ENCODE measurements at places on chromosomes 2 and 18.

- DNase-seq = no peak
These were observed 174.1 kb downstream of the CDH7 start for GRCh38 chr18:65924904-65925303.

- DNase-seq = no peak
These were observed 31.1 kb downstream of the ACSL3 start for GRCh38 chr2:222891890-222892289.

GRCh38 chr2:88342749-88343148, 109.7 kb downstream of the FOXI3 start:
- no peak for DNase-seq

- no peak for DNase-seq
These were observed at the start of gene VAMP5 for GRCh38 chr2:85584354-85584856. VAMP5 (plus strand) TSS chr2:85584431; CDS start chr2:85584491, 60 bp downstream.

DNA sequence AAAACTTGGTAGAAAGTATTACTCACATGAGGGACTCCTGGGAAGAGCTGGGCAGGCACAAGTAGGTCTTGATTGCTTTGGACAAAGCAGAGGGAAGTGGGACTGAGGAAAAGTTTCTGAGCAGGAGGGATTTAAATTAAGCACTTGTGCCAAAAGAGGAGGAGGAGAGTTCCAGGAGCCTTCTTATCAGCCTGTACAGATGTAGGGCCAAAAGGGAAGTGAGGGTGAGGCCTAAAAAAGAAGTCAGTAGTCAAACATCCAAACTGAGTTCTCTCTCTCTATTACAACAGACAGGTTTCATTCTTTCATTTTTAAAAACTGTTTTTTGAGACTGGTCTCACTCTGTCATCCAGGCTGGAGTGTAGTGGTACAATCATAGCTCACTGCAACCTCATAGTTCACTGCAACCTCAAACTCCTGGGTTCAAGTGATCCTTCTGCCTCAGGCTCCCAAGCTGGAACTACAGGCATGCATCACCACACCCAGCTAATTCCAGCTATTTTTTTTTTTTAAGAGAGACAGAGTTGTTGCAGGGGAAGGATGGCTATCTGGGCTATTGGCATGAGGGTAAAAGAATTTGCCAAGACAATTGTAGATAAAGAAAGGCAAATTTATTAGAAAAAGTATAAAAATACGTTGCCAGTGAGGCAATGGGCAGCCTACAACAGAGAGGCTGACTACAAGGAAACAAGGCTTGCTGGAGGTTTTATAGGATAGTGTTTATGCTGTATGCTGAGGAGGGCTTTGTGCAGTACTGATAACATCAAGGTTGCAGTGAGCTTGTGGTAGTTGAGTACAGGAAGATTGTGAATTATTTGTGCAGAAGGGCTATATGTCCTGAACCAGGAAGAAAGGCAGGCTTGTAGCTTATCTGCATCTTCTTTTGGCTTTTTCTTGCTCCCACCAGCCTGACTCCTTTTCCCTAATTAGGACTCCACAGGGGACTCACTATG, 29.0 kb downstream of the CFAP210 start:
- DNase-seq = no peak

GRCh38 chr2:224151161-224151560, 112.1 kb upstream of the SERPINE2 start:
- no peak for DNase-seq

DNA sequence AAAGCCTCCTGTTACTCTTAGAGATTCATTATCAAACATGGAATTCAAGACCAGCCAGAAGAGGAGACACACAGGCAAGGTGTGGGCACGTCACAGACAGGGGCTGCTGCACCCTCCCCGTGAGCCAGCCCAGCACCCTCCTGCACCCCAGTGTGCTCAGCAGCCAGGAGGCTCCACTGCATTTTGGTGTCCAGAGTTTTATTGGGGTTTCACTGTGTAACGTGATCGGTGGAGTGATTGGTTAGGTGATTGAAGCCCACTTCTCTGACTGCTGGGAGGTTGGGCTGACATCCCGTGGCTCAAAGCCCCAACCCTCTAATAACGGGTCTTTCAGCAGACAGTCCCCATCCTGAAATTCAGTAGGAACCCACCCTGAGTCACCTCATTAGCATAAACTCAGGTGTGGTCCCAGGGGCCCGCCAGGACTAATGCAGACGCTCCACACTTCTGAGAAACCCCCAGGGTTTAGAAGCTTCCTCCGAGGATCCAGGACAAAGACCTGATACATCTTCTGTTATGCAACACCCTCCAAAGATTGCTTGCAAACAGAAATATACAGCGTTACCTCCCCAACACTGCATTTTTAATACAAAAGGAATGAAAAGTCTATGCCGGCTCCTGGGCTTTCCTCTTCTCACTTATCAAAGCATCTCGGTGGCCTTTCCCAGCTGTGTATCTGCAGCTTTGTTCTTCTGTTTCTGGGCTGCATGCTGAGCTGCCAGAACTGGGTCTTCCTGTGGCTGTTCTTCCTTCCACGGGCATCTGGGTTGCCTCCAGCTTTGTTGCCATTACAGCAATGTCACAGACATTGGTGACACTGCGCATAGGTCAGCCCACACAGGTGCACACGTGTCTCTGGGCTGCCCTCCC, 43.7 kb upstream of the SNED1 start:
- no peak for DNase-seq

DNA sequence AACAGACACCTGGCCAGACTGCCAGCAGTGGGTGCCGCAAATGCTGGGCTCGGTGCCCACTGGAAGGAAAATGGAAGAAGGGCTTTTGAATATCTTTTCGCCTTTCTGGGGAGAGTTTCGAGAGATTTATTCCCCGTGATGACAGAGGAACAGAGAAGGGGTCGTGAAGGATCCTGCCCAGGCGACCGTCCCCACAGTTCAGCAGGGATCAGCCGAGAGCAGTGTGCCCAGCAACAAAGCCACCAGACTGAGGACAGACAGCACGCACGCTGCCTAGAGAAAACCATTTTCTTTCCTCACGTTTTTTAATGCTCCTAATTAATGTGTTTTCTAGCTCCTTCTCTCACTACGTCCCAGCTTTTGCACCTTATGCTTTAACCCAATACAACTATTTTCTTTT, 47.7 kb downstream of the XRCC5 start:
- no peak for DNase-seq

GRCh38 chr2:41791523-41791922, 256.3 kb upstream of the PKDCC start:
- DNase-seq = peak; percentile 34

- no peak for DNase-seq
These were observed 541.7 kb upstream of the MEX3C start for GRCh38 chr18:51739044-51739666.

DNA sequence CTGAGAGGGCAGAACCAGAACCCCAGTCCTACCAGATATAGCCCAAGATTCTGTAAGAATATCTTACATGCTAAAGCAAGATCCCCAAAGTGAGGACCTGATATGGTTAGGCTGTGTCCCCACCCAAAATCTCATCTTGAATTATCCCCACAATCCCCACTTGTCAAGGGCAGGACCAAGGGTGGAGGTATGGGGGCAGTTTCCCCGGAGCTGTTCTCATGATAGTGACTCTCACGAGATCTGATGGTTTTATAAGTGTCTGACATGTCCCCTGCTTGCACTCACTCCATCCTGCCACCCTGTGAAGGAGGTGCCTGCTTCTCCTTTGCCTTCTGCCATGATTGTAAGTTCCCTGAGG, 19.9 kb downstream of the TTC32 start:
- DNase-seq = no peak

GRCh38 chr2:144935736-144936135, 415.8 kb upstream of the ZEB2 start:
- no peak for DNase-seq

DNA sequence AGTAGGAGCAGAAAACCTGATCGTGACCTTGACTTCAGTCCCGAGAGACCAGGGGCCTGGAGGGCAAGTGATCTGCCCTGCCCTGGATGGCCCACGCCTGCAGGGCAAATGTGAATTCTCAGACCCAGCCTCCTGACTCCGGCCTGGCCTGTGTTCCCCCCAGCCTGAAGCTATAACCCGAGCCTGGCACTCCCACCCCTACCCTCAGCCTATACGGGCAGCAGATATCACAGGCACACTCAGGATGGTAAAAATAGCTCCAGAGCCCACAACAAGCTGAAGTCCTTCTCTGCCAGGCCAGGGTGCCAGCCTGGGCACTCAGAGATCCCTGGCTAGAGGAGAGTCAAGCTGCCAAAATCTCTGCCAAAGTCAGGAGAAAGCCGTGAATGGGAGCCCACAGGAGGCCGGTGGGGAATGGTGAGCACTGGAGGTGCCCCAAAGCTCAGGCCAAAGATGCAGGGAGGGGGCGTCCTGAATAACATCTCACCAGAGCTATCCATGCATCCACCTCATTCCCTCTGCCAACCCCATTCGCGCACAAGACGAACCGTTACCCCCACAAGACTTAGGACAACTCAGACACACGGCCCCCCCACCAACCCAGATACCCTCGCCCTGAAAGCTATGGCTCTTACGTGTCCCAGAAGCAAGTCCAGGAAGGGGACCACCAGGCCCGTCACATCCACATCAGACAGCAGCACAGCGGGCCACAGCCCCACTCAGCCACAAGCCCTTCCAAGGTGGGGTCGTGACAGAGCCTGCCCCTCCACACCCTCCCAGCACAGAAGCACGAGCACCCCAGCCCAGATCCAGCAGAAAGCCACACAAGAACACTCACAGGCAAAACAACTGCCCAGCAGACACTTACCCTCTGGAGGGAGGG, 144.9 kb downstream of the TNS1 start:
- no peak for DNase-seq

DNA sequence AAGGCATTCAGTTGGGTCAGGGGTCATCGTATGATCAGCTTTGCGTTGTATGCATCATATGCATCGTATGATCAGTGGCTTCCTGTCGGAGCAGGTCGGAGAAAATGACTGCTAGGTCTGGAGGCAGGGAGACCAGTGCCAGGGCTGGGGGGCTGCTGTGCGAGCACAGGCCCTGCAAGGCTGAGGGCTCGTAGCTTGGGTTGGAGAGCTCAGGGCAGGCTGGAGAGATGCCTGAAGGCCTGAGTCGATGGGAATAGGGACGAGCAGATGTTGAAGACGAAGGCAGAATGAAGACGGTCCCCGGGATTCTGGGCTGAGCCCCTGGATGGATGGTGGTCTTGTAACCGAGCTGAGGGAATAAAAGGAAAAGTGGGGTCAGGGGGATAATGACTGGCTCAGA, 25.3 kb upstream of the ACKR3 start:
- no peak for DNase-seq

DNA sequence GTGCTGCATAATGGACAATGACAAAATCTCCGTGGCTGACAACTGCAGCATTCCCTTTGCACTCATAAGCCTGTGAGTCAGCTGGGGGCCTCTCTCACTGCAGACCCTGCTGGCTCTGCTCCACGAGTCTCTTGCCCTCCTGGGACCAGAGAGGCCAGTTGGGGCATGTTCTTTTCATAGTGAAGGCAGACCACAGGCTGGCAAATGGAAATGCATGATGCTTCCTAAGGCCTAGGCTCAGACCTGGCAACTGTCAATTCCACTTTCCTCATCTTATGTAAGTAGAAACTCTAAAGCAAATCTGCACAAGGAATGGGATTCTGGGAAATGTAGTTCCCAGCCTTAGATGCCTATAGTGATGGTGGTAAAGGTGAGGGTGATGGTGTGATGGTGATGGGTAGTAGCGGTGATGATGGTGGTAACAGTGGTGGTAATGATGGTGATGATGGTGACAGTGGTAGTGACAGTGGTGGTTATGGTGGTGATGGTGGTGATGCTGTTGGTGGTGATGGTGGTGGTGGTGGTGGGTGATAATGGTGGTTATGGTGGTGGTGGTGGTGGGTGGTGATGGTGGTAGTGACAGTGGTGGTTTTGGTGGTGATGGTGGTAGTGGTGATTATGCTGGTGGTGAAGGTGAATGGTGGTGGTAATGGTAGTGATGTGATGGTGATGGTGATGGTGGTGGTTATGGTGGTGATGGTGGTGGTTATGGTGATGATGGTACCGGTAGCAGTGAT, 185.8 kb upstream of the ARL4C start:
- peak; percentile 38 for DNase-seq

- DNase-seq = no peak
These were observed 29.3 kb downstream of the BCL2L11 start for GRCh38 chr2:111149882-111150455.

DNA sequence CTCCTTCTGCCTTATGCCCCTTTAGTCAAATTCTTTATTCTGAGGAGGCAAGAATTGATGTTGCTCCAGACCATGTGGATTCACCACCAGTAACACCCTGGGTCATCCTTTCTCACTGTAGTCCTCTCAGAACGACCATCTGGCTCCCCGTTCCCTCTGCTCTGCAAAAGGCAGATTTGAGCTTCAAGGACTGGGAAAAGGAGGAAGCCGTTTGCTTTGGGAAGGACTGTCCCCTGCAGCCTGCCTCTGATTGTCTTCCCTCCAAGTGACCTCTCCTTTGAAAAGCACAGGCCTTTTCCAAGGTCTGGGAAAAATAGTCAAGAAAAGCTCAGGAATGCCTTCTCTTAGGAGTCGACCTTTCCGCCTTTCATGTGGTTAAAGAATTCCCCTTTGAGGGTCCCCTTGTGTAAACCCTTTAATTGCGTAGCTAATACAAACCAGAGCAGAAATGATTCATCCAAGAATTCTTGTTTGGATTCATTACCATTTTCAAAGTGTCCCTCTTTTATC, 130.1 kb upstream of the COPS8 start:
- no peak for DNase-seq

- DNase-seq = peak; percentile 41
These were observed 25.9 kb upstream of the IMPA2 start for GRCh38 chr18:11955239-11956029.

DNA sequence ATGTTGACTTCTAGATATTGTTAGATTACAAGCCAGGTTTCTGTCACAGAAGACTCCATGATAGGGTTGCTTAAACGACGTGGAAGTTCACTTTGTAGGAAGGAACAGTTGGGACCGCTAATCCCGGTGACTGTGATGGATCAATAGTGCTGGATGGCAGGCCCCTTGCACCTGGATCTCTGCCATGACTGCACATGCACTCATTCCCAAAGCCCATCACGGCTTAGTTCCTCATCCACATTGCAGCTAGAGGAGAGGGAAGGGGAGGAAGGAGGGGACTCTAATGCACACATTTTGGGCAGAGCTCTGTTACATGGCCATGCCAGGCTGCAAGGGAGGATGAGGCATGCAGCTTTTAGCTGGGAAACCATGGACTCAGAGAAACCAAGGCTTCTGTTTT, 773.7 kb upstream of the RAB6C start:
- no peak for DNase-seq

- DNase-seq = no peak
These were observed 6.5 kb upstream of the NDUFV2 start for GRCh38 chr18:9096007-9096371.
